ENCODE measurements at places on chromosomes 5 and 9.

GRCh38 chr5:14386884-14387624 lies 194.5 kb upstream of the OTULINL start:
- no peak for DNase-seq

- no peak for DNase-seq
These were observed 4.1 kb downstream of the RPL35 start for GRCh38 chr9:124857533-124858162.

DNA sequence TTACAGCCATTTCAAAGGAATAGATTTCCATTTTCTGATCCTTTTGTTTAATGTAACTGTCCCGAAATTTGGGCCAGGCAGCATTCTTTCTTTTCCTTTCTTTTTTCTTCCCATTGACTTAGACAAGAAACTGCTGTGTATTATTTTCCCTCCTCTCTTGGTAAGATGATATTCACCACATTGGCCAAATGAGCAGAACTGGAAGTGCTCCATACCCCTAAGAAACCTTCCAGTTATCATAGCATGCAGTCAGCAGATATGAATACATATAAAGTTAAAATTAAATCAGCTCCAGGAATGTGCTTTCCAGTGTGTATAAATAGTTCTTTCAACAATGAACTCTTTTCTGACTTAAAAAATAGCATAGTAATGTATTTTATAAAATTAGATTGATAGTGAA lies 168.5 kb upstream of the GAS1 start:
- no peak for DNase-seq

DNA sequence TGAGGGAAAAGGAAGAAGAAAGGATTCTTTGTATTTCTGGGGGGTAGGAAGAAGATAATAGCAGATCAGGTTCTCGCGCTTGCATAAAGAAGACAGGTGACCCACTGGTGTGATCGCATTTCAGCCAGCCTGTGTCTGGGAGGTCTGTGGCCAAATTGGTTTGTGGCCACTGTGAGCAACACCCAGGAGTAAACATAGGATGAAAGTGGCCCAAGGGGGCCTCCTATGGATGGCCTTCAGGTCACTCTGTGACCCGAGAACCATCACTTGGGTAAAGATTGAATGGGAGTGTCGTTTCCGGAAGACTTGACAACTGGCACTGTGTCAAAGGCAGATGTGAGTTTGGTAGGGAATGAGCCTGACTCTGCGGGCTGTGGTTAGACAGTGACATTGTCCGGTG lies 34.2 kb downstream of the RAI14 start:
- no peak for DNase-seq

DNA sequence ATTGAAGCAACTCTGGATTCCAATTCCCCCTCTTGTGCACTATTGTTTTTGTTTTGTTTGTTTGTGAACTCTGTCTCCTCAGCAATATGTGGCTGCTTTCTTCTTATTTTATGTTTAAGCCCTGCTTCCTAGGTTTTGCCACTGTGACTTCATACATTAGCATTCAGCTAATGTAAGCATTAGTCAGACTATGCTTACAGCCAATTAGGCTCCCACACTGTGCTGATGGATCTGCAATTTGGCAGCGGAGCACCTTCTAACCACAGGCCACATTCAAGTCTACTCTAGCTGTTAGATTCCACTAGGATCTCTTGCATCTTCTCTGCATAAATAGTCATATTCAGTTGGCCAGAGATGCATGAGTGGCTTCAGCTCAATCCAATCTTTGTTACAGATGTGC lies 9.6 kb upstream of the BICD2 start:
- DNase-seq, result no peak

GRCh38 chr5:134911285-134912206 lies 6.6 kb downstream of the PCBD2 start:
- DNase-seq, result no peak

GRCh38 chr9:106583751-106584150 lies 279.2 kb upstream of the ZNF462 start:
- peak; percentile 3 for DNase-seq

DNA sequence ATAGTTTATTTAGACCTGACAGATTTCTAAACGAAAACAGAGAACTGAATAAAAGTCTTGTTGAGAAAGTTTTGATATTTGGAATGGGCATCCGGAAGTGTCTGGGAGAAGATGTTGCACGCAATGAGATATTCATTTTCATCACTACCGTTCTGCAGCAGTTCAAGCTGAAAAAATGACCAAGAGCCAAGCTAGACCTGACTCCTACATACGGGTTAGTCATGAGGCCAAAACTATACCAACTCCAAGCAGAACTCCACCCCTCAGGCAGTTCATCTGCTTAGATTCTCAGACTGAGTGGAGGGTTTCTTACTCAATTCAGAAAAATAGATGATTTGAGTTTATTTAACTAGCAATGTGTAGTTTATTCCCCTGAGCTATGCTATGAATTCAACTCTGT lies 95.4 kb upstream of the ANXA1 start:
- no peak for DNase-seq

- DNase-seq, result no peak
These were observed 246.5 kb upstream of the ATP10B start for GRCh38 chr5:161098516-161098915.

GRCh38 chr9:37438359-37438758 lies 15.9 kb downstream of the GRHPR start:
- no peak for DNase-seq

DNA sequence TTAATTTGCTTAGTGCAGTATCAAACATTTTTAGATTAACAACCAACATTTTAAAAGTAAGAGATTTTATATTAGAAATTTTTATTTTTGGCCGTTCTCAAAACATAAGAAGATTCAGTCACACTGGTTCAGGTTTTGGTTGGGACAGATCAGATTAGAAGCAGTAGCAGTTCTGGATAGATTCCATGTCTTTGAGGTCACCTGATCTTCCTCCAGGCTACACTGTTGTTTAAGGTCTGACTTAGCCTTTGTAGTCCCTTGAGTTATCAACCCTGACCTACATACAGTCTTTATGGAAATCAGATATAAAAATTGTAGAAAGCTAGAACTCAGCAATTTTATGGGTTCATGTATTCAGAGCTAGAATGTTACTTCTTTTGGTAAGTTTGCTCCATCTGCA lies 910.0 kb upstream of the WWC1 start:
- DNase-seq, result no peak

GRCh38 chr9:137095664-137096517 lies 9.1 kb downstream of the MAN1B1 start:
- DNase-seq, result no peak

- DNase-seq, result no peak
These were observed 52.2 kb downstream of the SLC36A1 start for GRCh38 chr5:151499501-151500035.

GRCh38 chr5:112397690-112398089 lies 21.4 kb downstream of the EPB41L4A start:
- DNase-seq, result no peak

DNA sequence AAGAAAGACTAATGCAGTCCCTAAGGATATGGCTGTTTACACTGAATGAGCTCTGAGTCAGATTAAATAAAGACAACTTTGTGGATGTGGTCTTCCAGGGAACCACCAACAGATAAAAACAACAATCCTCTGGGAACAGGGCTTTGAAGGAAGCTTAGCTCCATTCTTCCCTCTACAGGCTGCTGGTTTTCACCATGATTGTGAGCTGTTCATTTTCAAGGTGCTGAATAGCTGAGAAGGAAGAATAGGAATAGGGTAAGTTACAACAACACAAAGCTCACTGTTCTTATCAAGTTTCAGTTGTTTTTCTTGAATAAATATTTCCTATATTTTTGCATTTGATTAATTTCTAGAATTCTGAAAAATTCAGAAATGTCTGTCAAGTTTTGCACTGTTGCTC lies 25.9 kb upstream of the PTAR1 start:
- no peak for DNase-seq

DNA sequence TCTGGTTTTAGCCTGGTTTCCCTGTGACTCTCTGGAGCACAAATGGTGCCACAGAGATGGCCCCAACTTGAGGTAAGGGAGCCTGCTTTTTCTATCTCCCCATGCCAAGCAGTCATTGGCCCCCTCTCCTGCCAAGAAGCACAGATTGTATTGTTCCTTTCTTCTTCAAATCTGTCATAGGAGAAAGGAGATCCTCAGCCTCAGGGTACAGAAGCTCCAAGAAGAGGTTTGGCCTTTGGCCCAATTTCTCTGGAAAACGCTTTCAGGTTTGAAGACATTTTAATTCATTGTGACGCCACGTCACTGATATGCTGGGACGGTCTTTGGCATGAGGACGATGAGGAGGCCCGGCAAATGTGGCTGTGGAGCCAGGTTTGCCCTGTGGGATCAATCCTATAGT lies 29.2 kb upstream of the PANK3 start:
- no peak for DNase-seq

- no peak for DNase-seq
These were observed 278.0 kb downstream of the CETN3 start for GRCh38 chr5:90131383-90132133.

GRCh38 chr5:37811866-37812265 lies 28.0 kb downstream of the GDNF start:
- DNase-seq, result no peak

- DNase-seq, result no peak
These were observed 6.7 kb upstream of the LCN2 start for GRCh38 chr9:128142596-128142995.

DNA sequence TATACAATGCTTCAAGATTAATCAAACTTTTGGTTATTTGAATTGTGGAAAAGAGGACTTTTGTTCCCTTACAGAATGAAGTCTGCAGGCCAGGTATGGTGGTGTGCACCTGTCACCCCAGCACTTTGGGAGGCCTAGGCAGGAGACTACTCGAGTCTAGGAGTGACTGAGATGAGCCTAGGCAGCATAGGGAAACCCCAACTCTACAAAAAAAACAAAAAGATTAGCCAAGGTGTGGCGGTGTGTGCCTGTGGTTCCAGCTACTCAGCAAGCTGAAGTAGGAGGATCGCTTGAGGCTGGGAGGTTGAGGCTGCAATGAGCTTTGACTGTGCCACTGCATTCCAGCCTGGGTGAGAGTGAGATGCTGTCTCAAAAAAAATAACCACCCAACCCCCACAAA lies 9.3 kb downstream of the CCNH start:
- DNase-seq, result no peak

DNA sequence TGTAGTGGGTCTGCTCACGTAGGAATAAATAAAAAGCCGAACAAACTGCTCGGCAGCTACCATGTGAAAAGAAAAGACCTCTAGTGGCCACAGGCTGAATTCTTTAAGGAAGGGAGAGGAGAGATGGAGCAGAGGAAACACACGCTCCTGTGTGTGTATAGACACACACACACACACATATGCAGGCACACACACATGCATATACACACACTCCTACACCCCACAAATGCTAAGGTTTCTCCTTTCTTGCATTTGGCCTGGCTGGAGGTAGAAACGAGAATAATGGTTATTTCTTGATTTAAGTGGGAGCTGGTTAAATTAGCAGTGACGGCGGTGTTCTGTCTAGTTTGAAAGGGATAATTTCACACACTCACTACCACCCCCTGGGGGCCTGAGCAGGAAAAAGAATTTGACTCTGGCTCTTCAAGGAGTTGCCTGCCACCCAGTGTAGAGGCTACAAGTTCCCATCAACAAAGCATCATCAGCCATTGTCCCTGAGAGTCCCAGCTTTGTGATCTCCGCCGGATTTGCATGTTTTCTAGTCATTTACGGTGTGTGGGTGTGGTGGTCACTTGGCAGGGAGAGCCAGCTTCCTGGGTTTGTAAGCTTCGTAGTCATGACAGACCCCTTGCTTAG lies at the start of gene INSYN2B:
TSS of gene INSYN2B (minus strand) at position 78 of the 636 bp plus-strand sequence. CDS start 96,597 bp downstream, outside the sequence.
- DNase-seq, result peak; percentile 78

- DNase-seq, result no peak
These were observed 463.5 kb downstream of the RASEF start for GRCh38 chr9:82599336-82599949.

DNA sequence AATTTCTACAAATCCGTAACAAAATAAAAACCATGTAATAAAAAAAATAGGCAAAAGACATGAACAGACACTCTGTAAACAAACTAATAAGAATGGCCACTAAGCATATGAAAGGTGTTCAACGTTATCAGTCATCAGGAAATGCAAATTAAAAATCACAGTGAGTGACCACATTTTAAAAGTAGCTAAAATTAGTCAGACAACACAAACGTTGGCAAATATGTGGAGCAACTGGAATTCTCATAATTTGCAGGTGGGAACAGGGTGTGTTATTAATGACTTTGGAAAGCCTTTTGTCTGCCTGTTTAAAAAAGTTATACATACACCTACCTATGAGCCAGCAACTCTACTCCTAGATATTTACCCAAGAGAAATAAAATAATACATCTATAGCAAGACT lies 164.4 kb downstream of the RMI1 start:
- DNase-seq, result no peak

- no peak for DNase-seq
These were observed 112.3 kb downstream of the DPYSL3 start for GRCh38 chr5:147397616-147398015.

DNA sequence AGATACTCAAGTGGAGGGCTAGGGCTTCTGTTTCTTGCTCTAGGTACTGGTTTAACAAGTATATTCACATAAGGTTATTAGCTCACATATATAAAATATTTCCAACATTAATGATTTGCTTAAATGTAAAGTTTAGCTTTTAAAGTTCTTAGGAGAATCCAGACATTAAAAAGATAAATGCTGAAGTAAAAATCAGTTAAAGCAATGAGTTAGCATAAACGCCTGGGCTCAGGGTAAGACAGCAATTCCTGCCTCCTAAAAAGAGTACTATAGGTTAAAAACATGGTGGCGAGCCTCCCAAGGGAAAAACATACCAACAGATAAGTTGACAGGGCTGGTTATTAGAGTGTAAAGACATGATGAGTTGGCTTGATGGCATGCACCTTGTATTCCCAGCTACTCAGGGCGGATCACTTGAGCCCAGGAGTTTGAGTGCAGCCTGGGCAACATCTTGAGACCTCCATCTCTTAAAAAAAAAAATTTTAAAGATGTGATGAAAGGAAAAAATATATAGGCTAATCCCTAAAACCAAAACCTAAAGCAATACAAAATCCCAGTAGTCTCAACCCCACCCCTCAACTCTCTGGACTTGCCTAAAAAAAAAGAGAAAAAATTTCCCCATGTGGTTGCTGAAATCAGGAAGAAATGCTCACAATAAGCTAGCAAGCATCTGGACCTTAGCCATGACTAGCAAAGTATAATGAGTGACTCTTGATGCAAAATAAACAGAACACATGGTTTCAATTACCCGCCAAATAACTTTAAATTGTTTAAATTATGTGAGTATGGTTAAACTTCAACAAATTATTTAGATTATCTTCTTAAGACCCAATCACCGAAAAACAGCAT lies 3.6 kb downstream of the GOLPH3 start:
- no peak for DNase-seq

- DNase-seq, result no peak
These were observed 137.7 kb downstream of the SPATA31D1 start for GRCh38 chr9:82126256-82126655.

DNA sequence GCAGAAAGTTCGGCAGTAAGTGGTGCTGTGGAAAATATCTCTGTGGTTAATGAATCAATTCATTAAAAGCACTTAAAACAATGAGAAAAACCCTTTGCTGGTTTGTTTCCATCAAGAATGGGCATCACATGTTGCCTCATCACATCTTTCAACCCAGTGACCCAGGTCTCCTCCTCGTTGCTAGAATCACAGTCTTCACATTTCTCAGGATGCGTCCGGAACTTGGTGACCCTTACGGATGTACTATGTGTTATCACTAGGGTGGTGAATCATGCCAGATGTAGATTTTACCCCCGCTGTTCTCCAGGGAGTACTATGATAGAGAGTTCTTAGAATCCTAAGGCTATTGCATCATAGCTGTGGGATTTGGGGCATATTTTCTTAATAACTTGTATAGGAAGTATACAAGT lies 217.9 kb upstream of the KLF4 start:
- DNase-seq, result peak; percentile 44

- DNase-seq, result peak; percentile 63
These were observed 34.2 kb downstream of the MTAP start for GRCh38 chr9:21836437-21837161.
